Vagina (tissue), 2 donors: ENCODE measurements at places on chromosomes 7 and 10. TPM values are rescaled to one million over a fixed set of nuclear protein-coding genes. Genes with fewer than 3 reads are reported as not detected.
A peak's percentile ranks its signal among the peaks of the same experiment; 100 is the strongest.

- peak overlapping the region; percentile 46 for H3K27ac ChIP-seq
- no peaks in the 10 kb centered on the region for H3K36me3 ChIP-seq
- no peaks in the 10 kb centered on the region for H3K27me3 ChIP-seq
- DNase-seq: peak; percentile 72
- peaks cover 37% of the 10 kb centered on the region for H3K4me1 ChIP-seq
Observed at GRCh38 chr10:44043646-44044375, 341.1 kb downstream of the CXCL12 start.

DNA sequence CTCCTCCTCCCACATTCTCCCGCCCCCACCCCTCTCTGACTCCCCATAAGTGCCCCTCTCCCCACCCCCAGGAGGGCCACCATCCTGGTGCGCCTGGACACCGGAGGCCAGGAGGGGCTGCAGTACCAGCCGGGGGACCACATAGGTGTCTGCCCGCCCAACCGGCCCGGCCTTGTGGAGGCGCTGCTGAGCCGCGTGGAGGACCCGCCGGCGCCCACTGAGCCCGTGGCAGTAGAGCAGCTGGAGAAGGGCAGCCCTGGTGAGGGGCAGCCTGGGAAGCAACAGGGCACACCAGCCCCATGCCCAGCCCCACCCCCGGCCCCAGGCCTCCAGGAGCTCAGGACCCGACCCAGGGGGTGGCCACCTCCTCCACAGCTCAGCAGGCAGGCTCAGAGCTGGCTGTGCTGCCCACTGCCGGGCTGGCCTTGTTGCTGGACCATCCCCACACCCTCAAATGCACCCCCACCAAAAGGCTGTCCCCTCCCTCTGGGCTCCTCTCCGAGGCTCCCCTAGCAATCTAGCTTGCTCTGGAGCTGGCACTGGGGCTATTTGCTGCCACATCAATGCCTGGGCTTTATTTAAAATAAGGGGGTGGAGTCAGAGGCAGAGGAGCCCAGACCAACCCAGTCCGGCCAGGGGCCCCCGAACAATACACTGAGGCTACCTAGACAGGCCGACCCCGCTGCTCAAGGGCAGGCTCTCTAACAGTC, 14.8 kb downstream of the ATG9B start:
- peaks cover 48% of the 10 kb centered on the region for H3K4me1 ChIP-seq
- H3K27me3 ChIP-seq: no peaks in the 10 kb centered on the region
- no peaks in the 10 kb centered on the region for H3K36me3 ChIP-seq
- H3K4me3 ChIP-seq: no peak overlapping the region
- no peak for DNase-seq

- H3K27ac ChIP-seq: no peak overlapping the region
- DNase-seq: no peak
- no peaks in the 10 kb centered on the region for H3K27me3 ChIP-seq
- no peak overlapping the region for H3K4me3 ChIP-seq
- H3K36me3 ChIP-seq: no peaks in the 10 kb centered on the region
- H3K4me1 ChIP-seq: peaks cover 82% of the 10 kb centered on the region
Observed at GRCh38 chr7:148723166-148723559, 24.5 kb downstream of the CUL1 start.

EVX1 gene
- 2.5 TPM for total RNA-seq
